ENCODE measurements at places on chromosomes 5 and 9.

GRCh38 chr5:107997338-107997980 lies 326.7 kb upstream of the EFNA5 start:
- DNase-seq, result peak; percentile 30

DNA sequence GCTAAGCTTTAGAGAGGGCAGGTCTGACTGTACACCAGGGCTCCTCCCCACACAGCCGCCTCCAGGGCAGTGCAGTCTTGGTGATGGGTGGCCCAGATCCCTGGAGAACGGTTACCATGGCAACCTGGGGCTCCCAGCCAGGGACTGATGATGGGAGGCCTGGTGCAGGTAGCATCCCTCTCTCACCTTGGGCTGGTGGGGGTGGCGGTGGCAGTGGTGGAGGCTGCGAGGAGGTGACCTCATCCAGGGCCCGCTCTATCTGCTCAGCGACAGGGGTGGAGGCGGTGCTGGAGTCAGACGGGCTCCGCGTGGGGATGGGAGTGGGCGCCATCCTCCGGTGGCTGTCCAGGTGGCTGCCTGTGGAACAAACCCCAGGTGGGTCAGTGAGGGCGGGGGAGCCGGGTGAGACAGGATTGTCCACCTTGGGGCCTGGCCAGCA lies 12.3 kb downstream of the PRR7 start:
- peak; percentile 66 for DNase-seq

DNA sequence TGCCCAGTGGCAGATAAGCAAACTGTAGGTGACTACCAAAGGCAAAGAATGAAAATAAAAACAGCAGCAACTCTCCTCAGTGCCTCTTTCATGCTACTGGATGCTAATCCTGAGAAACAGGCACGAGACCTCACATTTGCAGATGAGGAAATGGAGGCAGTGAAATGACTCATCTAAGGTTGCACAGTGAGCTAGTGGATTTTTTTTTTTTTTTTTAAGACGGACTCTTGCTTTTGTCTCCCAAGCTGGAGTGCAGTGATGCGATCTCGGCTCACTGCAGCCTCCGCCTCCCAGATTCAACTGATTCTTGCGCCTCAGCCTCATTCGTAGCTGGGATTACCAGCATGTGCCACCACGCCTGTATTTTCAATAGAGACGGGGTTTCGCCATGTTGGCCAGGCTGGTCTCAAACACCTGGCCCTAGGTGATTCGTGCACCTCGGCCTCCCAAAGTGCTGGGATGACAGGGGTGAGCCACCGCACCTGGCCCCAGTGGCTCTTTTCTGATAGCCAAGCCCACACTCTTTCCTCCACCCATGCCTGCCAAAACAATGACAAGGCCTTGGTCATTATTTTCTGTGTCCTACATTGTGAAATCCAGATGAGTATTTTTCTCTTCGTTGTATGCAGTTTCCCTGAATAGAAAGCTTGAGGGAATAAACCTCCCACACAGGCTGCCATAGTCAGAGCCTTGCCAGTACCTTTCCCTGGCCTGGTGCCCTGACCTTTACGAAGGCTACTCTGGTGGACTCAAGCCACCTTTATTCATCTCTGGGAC lies 19.2 kb downstream of the DOCK2 start:
- DNase-seq, result peak; percentile 29

DNA sequence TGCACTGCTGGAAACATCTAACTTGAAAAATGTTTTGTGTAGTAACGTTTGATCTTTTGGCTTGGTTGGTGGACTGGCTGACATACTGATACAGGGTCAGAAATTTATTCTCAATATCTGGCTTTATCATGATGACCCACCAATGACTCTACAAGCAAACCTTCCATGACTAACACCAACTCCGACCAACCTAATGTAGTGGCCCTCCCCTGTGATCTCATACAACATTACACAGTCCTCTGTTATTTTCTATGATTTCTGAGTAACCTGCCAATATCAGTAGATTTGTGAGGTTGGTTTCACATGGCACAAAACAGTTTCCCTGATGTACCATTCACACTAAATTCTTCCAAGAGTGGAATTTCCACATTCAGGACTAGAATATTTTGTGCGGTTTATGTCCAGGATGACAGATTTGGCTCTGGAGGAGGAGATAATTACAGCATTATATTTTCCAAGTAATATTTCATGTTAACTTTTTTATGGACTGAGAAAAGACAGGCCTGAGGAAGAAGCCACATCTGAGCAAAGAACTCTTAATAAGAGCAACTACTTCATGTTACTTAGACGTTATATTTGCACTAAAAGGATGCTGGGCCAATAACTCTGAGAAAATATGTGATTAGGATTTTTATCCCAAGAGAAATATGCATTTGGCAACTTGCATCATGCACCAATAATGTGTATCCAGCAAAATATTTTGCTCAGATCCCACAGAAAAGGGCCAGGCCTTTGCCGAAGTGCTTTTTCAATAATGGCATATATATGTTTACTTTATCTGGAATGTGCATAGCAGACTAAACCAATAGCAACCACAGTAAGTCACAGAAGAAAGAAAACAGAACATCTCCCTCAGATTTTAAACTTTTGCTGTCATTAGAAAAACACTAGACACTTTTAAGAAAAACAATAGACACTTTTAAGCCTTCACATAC lies 273.4 kb downstream of the KCNN2 start:
- peak; percentile 55 for DNase-seq

GRCh38 chr5:178328826-178329730 lies 96.5 kb upstream of the PHYKPL start:
- DNase-seq, result no peak
